NCI-H774 (cell line): ENCODE measurements at places on chromosomes 12 and 14.

DNA sequence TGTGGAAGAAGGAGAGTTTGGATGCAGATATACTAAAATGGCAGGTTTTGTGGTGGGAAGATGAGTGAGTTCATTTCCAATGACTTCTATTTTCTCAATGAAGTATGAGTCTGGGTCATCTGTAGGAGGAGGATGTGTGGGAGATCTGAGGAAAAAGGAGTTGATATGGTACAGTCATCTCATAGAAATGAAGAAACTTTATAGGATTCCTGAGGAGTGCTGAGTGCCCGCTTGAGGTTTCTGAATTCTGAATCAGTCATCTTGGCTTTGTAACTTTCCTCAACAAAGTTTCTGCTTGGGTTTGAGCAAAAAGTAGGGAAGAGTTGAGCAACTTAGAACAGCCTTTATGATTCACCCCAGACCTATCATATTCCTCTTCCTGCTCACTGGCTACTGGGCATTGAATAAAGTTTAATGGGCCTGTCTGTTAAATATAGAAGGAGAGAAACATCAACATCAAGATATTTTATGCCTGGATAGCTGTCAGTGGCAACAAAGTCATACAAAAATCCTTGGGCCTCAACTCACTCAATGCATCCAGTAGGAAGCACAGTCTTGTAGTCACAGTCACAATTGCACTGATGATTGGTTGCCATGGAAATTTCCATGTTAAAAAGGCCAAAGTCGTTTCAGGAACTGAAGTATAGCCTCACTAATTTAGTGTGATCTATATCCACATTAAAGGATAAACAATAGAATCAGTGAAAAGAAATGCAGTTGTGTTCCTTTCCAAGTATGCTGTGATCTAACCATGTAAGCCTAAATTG, 284.7 kb downstream of the DUSP6 start:
- no peak for DNase-seq

- no peak for DNase-seq
These were observed 36.5 kb downstream of the SLC6A12 start for GRCh38 chr12:177336-177979.

- no peak for DNase-seq
These were observed 9.5 kb upstream of the SP7 start for GRCh38 chr12:53345486-53346188.

- DNase-seq = peak; percentile 29
These were observed 386.1 kb downstream of the SEC23A start for GRCh38 chr14:38716926-38717325.

- DNase-seq = no peak
These were observed 27.2 kb downstream of the PROX2 start for GRCh38 chr14:74848768-74849167.

- no peak for DNase-seq
These were observed 5.8 kb upstream of the MFAP5 start for GRCh38 chr12:8668441-8668840.

DNA sequence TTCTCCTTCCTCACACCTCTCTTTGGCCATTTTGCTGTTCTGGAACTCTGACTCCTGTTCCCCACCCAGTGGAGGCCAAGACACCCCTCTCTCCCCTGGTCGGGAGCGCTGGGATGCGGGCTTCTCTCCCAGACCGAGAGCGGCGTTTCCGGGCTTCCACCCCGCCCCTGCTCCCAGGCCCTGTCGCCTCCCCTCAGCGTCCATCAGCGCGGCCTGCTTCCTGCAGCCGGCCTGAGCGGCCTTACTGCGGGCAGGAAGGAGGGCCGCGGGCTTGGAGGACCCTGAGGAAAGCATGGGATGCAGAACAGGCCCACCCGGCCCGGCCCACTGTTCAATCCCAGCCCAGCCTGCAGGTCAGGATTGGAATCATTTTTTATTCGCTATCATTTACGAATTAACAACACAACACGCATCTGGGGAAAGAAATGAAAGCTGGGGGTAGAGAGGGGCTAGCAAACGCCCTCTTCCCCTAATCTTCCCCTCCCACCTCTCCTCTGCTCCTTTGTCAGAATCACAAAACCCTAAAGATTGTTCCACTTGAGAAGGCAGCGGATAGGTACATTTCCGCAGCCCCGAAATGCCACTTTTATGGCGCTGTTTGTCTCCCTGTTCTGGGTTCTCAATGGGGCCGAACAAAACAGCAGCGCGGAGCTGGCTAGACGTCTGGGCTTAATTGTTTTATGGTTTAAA, 3.8 kb upstream of the HOXC8 start:
- DNase-seq = no peak

DNA sequence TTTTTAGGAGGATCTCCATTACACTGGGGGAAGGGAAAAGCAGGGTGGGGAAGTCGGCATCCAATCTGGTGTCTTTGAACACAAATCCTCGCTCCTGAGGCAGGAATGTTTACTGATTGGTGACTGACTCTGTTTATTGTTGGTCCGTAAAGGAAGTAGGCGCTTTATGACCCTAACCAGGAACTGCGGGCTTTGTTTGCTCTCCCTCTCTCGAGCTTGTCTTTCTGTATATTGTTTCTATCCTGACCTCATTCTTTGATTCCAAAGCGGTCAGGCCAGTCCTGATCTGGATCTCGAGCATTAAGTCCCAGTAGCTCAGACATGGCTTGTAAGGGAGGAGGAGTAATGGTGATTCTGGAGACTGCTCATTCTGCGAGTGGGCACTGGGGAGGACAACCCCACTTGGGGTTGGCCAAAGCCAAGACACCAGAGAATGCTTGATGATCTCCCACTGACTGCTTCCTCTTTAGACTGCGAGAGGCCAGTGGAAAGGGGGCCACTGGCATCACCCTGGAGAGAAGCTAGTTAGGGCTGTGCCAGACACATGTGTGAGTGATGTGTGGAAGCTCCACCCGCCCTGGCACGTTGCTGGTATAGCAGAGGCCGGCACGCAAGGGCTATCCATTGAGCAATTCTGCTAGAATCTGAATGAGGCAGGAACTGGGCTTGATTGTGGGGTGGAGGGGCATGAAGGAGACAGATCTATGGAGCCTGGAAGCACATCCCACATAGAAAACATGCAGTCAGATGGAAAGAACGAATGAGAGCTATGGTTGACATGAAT, 194.6 kb downstream of the PAX9 start:
- DNase-seq = peak; percentile 81

DNA sequence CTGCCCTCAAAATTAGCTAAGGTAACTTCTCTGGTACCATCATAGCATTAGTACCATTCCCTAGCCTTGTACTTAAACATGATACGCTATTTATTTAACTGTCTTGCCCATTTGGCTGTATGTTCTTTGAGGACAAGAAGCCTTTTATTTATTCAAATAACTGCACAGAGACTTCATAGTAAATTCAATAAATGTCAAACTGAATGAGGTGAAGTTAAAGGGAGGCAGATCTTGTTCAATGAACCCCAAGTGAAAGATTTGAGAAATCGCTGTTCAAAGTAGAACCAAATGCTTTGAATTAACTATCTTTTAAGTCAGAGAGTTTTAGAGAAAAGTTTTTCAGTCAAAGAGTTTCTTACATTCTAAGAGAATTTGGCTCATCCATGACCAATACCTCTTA, 203.6 kb downstream of the GXYLT1 start:
- no peak for DNase-seq

GRCh38 chr12:53644133-53644532, 18.0 kb upstream of the ATF7 start:
- no peak for DNase-seq

DNA sequence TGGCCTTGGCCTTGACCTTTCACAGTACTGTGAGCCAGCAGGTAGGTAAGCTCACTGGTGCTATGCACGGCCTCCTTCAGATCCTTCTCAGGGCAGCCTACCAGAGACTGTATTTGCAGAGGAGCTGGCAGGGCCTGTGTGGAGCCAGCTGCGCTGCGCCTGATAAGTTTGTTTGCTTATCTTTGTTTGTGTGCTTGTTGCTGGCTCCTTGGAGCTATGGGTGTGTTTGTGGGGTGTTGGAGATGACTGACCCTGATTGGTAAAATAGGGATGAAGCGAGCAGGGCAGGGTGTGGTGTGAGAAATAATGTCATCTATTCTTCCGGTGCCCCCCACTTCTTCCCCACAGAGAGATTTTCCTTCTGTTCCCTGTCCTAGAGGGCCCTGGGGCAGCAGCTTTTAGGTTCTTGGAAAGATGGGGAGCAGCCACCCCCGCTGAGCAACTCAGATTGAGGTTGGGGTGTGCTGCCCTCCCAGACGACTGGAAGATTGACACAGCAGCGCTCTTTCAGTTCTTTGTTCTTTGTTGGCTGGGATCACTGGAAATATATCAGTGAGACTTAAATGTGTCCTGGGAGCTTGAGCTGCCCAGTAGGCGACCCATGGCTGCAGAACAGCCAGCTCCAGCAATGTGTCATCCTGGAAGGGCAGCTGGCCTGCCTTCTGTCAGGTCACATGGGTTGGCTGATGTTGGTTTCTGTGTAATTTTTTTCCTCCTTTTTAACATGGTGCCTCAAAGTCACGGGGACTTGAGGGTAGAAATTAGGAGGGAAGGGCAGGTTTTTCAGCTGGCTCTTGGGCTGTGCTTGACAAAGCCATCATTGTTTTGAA, 19.6 kb downstream of the MLXIP start:
- DNase-seq = peak; percentile 85

DNA sequence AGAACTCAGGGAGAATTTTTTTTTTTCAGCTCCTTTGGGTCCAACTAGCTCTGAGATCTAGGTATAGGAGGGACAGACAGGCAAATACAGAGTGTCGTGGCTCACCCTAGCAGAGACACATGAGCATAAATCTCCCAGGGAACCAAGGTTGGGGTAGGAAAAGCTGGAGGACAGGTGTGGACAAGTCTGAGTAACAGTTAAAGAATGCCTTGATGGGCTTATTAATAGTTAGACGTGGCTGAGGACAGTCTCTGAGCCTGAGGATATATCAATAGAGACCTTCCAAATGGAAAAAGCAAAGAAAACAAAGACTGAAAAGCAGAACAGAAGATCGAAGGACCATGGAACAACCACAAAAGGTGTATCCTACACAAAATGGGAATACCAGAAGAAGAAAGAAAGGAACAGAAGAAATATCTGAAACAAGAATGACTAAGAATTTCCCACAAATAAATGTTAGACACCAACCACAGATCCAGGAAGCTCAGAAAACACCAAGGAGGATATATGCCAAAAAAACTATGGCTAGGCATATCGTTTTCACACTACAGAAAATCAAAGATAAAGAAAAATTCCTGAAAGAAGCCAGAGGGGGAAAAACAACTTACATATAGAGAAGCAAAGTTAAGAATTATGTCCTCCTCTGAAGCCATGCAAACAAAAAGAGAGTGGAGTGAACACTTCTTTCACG, 80.9 kb downstream of the PTPRB start:
- DNase-seq = no peak

GRCh38 chr12:3137268-3137781, 60.1 kb downstream of the TSPAN9 start:
- DNase-seq = no peak
